ENCODE measurements at places on chromosomes 5 and 9.
A peak's percentile ranks its signal among the peaks of the same experiment; 100 is the strongest.

GRCh38 chr9:116174347-116174746 lies 20.8 kb downstream of the PAPPA start:
- no peak for DNase-seq
- no peaks in the 10 kb centered on the region for H3K27me3 ChIP-seq
- H3K27ac ChIP-seq = no peak overlapping the region
- H3K36me3 ChIP-seq = no peaks in the 10 kb centered on the region
- no peak overlapping the region for H3K4me3 ChIP-seq

DNA sequence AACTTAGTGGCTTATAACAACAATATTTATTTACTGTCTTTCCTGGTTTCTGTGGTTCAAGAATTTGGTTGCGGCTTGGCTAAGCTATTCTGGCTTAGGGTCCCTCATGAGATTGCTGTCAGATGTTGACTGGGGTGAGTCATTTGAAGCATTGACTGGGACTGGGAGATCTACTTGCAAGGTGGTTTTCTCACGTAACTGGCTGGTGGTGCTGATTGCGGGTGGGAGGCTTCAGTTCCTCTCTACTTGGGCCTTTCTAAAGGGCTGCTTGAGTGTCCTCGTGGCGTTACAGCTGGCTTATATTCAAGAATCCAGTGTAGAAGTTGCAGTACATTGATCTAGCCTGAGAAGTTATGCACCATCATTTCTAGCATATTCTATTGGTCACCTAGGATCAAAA lies 218.5 kb upstream of the ELAVL2 start:
- H3K4me3 ChIP-seq = no peak overlapping the region
- no peaks in the 10 kb centered on the region for H3K4me1 ChIP-seq
- no peaks in the 10 kb centered on the region for H3K36me3 ChIP-seq
- no peaks in the 10 kb centered on the region for H3K27me3 ChIP-seq
- no peak overlapping the region for H3K27ac ChIP-seq
- DNase-seq = no peak

DNA sequence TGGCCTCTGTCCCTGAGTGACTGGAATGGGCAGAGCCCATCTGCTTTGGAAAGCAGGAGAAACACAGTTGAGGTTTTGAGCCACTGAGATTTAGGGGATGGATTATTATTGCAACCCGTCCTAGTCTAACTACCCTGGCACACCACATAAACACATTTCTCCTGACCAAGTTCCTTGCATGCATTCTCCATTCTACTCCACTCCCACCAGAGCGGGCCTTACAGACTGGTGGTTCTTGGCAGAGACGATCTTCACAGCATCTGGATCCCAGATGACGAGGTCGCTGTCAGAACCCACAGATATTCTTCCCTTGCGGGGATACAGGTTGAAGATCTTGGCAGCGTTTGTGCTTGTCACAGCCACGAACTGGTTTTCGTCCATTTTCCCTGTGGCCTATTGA lies 111.0 kb downstream of the DPYSL3 start:
- no peak overlapping the region for H3K4me3 ChIP-seq
- H3K4me1 ChIP-seq = no peaks in the 10 kb centered on the region
- no peaks in the 10 kb centered on the region for H3K36me3 ChIP-seq

- no peaks in the 10 kb centered on the region for H3K4me1 ChIP-seq
- no peaks in the 10 kb centered on the region for H3K36me3 ChIP-seq
- no peak overlapping the region for H3K4me3 ChIP-seq
Observed at GRCh38 chr5:17431272-17432050, 66.6 kb upstream of the TAF11L2 start.

GRCh38 chr9:90631964-90632363 lies 10.7 kb downstream of the DIRAS2 start:
- H3K4me3 ChIP-seq = no peak overlapping the region
- H3K27ac ChIP-seq = no peak overlapping the region
- DNase-seq = no peak
- H3K27me3 ChIP-seq = peaks cover 3% of the 10 kb centered on the region

- H3K27me3 ChIP-seq = no peaks in the 10 kb centered on the region
- H3K36me3 ChIP-seq = no peaks in the 10 kb centered on the region
- no peak overlapping the region for H3K4me3 ChIP-seq
- H3K4me1 ChIP-seq = no peaks in the 10 kb centered on the region
- no peak for DNase-seq
- H3K27ac ChIP-seq = no peak overlapping the region
Observed at GRCh38 chr5:108084105-108084504, 297.8 kb downstream of the FBXL17 start.

DNA sequence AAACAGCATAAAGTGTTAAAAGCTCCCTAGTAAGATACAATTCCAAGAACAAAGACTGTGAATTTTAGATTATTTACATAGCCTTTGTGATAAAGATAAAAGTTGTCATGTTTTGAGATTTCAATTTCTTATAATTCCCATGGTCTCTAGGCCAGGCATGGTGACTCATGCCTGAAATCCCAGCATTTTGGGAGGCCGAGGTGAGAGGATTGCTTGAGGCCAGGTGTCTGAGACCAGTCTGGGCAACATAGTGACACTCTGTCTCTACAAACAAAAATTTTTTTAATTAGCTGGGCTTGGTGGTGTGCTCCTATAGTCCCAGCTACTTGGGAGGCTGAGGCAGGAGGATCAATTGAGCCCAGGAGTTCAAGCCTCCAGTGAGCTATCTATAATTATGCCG lies 48.1 kb downstream of the BDP1 start:
- H3K27me3 ChIP-seq = no peaks in the 10 kb centered on the region
- DNase-seq = no peak

GRCh38 chr5:10257870-10258269 lies 7.8 kb downstream of the CCT5 start:
- no peak overlapping the region for H3K4me3 ChIP-seq
- DNase-seq = no peak
- no peaks in the 10 kb centered on the region for H3K27me3 ChIP-seq
- H3K4me1 ChIP-seq = peaks cover 4% of the 10 kb centered on the region
- no peak overlapping the region for H3K27ac ChIP-seq

- H3K27me3 ChIP-seq = no peaks in the 10 kb centered on the region
- no peaks in the 10 kb centered on the region for H3K36me3 ChIP-seq
- DNase-seq = peak; percentile 79
- peak overlapping the region; percentile 71 for H3K4me3 ChIP-seq
- H3K27ac ChIP-seq = peak overlapping the region; percentile 97
Observed at GRCh38 chr5:43042176-43042625, 2.1 kb upstream of the ANXA2R start.

DNA sequence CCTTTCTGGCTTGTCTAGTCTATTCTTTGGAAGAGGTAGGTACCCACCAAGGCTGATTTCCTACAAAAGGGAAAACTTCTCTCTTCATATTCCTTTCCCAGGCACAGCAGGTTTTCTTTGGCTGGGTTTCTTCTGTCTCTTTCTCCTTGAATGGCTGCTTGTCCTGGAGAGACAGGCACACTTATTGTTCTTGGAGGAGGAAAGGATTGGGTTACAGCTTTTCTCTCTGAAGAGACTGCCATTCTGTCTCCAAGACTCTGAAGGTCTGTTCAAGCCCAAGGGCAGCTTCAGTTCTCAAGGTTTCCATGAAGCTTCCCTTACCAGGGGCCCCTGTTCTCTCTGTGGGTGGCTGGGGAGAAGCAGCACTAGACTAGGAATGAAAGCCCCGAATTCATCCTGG lies 33.9 kb downstream of the ACTBL2 start:
- no peaks in the 10 kb centered on the region for H3K4me1 ChIP-seq
- H3K4me3 ChIP-seq = no peak overlapping the region
- no peak overlapping the region for H3K27ac ChIP-seq
- H3K36me3 ChIP-seq = no peaks in the 10 kb centered on the region
- no peak for DNase-seq

DNA sequence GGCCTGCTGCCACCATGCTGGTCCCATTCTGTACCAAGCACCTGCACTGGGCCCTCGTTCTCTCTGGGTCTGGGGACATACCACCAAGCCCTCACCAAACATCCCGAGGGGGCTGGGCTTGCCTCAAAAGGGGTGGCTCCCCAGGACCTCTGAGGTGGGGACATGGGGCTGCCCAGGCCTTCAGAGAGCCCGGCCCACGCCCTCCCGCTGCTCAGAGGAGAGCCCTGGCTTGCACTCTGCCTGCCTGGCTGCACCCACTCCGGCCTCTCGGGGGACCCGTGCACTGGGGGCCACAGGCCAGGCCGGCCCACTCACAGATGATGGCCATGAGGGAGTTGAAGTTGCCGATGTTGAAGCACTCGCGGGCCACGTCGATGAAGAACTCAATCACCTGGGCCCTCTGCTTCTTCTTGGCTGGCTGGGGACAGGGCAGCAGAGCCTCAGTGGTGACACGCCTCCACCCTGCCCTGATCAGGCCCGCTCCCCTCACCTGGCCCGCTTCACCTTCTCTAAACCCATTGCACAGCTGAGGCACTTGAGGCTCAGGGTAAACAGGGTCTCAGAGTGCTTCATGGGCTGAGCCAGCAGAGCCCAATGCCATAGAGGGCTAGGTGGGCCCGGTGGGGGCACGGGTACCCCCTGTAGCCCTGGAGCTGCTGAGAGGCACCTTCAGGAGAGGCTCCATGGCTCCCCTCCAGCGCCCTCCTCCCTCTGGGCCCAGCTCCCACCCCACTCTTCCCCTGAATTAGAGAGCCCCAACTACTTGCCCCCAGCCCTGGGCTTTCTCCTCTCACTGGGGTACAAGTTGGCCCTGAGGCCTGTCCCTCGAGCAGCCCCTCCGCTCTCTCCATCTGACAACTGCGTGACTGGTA lies 47.7 kb upstream of the RNF130 start:
- H3K27ac ChIP-seq = no peak overlapping the region
- no peaks in the 10 kb centered on the region for H3K36me3 ChIP-seq
- no peaks in the 10 kb centered on the region for H3K27me3 ChIP-seq
- H3K4me1 ChIP-seq = no peaks in the 10 kb centered on the region

DNA sequence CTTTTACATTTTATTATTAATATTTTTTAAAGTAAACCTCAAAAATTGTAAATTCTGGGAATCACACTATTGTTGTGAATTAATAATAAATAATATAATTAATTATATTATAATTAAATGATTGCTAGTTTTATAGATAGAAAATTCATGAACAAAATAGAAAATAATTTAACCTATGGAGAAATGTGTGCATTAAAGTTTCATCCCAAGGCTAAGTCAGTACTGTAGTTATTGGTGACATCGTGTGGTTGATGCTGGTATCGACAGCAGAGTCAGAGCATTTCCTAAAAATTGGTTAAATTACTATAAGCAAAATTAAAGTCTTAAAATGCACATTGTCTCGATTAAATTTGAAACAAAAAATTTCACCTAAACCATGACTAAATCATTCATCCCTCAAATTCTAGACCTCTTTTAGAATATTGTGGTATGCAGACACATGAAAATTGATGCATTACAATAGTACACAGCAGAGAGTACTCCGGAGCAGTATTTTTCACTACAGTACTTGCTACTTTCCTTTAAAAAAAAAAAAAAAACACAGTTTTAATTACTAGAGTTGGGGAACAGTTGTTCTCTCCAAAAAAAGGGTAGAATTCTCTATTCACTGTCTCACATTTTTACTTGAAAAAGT lies 73.9 kb downstream of the RORB start:
- no peak overlapping the region for H3K4me3 ChIP-seq
- no peaks in the 10 kb centered on the region for H3K36me3 ChIP-seq
- H3K27me3 ChIP-seq = no peaks in the 10 kb centered on the region
- no peak overlapping the region for H3K27ac ChIP-seq
- DNase-seq = no peak

- no peaks in the 10 kb centered on the region for H3K27me3 ChIP-seq
- no peak overlapping the region for H3K27ac ChIP-seq
- H3K36me3 ChIP-seq = no peaks in the 10 kb centered on the region
- H3K4me1 ChIP-seq = no peaks in the 10 kb centered on the region
Observed at GRCh38 chr5:82656341-82656761, 378.2 kb upstream of the RPS23 start.

DNA sequence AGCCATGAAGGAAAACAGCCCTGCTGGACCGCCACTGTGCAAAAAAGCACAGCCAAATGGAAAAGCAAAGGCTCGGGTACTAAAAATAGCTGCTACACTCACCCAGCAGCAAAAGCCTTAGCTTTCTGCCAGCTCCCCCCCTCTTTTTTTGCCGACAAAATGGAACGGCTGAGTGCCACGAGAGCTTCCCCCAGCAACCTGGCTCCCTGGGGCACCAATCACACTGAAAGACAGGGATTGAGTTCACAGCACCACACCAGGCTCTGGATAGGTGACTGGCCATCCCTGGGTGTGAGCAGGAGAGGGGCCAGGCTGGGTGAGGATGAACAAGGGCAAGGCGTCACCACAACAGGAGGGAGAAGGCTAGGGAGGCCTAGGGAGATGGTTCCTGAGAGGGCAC lies 66.7 kb downstream of the SIL1 start:
- no peak for DNase-seq
- H3K27ac ChIP-seq = no peak overlapping the region
- H3K27me3 ChIP-seq = no peaks in the 10 kb centered on the region
- H3K36me3 ChIP-seq = no peaks in the 10 kb centered on the region

DNA sequence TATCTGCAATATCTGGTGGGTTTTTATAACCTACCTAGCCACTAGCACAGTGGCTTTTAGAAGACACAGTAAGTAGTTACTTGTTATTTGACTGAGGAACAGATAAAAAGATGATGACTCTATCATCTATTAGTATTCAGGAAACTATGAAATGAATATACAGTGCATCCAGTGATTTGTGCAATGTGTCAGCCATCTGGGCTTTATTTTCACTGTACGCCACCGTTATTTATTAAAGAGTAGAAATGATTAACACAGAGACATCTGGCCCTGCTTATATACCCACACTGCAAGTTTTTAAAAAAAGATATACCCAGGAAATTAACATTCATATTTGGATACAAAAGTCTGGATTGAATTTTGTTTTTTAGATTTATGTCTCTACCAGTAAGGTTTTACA lies 408.4 kb downstream of the PDE4D start:
- H3K4me1 ChIP-seq = no peaks in the 10 kb centered on the region
- no peak for DNase-seq
- H3K4me3 ChIP-seq = no peak overlapping the region
- H3K27me3 ChIP-seq = no peaks in the 10 kb centered on the region
- no peak overlapping the region for H3K27ac ChIP-seq
- H3K36me3 ChIP-seq = no peaks in the 10 kb centered on the region

- DNase-seq = no peak
- no peaks in the 10 kb centered on the region for H3K4me1 ChIP-seq
- H3K36me3 ChIP-seq = no peaks in the 10 kb centered on the region
- no peak overlapping the region for H3K4me3 ChIP-seq
Observed at GRCh38 chr5:61401726-61402125, 69.7 kb downstream of the ZSWIM6 start.

DNA sequence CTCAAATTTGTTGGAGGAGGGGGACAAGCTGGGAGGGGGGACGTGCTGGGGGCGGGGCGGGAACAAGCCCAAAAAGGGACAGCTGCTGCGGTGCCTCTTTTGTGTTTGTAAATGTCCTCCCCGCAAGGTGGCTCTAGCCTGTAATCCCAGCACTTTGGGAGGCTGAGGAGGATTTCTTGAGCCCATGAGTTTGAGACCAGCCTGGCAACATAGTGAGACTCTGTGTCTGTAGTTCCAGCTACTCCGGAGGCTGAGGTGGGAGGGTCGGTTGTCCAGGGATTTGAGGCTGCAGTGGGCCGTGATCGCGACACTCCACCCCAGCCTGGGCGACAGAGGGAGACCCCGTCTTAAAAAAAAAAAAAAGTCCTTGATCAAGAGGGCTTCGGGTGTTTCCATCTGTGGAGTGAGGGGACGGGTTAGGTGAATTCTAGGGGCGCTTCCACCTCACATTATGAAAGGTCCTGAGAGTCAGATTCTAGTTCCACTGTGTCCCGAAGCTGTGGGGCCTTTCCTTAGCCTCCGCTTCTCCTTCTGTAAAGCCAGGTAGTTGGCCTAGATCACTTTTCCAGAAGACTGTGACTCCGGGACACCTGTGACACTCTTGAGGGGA lies 779 bp upstream of the CTNNA1 start:
- DNase-seq = no peak
- peaks cover 10% of the 10 kb centered on the region for H3K4me1 ChIP-seq
- no peaks in the 10 kb centered on the region for H3K27me3 ChIP-seq

Data from effector memory CD4-positive, alpha-beta T cell (primary cell).